CD4-positive, alpha-beta T cell treated with Interleukin-21 for 1 hour (primary cell): ENCODE measurements at places on chromosomes 4 and X.

DNA sequence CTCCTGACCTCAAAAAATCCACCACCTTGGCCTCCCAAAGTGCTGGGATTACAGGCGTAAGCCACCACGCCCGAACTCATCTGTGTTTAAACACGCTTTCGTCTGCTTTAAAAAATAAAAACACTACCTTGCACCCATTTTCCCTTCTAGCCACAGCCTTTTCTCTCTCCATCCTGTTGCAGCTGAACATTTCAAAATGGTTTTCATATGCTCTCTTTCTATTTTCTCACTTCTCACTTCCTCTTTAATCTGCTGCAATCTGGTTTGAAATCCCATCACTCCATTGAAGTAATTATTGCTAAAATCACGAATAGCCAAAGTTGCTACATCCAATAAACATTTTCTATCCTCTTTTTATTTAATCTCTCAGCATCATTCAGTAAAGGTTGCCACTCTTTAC is 70.0 kb downstream of the DCHS2 start:
- DNase-seq, result no peak

DNA sequence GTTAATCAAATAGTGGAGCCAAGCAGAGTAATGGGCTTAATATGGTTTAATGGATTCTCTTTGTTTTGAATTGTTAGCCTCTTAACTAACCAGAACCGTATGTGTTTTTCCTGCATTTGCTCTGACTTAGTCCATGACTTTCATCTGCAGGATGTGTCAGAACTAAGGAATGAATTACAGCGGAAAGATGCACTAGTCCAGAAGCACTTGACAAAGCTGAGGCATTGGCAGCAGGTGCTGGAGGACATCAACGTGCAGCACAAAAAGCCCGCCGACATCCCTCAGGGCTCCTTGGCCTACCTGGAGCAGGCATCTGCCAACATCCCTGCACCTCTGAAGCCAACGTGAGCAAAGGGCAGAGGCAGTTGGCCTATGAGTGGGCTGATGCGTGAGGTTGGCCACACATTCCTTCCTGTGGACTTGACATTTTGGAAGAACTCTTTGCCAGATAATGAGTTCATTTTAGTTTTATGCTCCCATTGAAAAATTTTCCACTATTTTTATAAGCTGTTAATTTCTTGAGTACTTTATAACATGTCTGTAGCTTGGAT is 9.1 kb downstream of the MED28 start:
- DNase-seq, result no peak

DNA sequence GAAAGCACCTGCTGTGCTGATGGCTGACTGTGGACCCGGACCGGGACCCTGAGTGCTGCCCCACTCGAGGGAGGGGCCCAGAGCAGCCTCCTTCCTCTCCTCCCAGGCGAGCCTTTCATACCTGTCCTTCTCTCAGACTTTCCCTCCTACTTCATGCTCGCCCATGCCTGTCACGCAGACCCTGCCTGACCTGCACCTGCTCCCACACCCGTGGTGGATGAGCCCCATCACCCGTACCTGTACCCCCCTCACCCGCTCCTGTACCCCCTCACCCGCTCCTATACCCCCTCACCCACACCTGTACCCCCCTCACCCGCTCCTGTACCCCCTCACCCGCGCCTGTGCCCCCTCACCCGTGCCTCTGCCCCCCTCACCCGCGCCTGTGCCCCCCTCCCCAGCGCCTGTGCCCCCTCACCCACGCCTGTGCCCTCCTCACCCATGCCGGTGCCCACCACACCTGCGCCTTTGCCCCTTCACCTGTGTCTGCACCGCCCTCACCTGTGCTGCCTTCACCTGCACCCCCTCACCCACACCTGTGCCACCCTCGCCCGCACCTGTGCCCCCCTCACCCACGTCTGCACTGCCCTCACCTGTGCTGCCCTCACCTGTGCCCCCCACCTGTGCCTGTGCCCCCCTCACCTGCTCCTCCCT is 5.8 kb downstream of the MAEA start:
- no peak for DNase-seq

DNA sequence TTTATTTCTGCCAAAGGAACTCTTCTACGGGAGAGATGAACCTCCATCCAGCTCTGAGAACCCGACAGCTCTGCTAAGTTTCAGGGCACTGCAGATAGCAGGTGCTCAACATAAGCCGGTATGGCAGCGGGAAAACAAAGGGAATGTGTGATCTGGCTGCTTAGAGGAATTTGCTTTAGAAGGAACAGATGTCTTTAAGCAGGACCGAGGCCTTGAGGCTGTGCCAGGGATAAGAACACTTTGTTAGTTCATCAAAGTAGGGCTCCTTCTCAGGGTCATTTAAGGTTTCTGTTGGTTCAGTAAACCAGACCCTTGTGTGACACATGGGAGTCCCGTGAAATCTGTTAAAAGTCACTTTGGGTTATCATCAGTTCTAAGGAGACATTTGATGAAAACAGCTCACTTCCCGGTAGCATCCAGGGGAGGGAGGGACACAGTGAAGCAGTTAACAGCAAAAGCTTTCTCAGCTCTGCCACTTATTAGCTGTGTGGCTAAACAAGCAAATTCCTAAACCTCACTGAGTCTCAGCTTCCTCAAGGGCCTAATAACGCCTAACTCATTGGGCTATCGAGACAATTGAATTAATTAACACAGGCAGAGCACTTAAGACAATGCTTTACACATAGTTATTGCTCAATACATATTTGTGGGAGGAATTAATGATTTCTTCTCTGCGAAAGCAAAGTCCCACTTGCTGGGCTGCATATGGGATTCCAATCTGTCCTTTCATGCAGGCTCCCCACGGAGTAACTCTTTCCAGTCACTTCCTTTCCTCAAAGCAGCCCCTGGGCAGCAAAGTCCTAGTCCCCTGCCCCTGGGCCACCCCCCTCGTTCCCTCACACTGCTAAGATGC is 2.9 kb upstream of the FTSJ1 start:
- no peak for DNase-seq

DNA sequence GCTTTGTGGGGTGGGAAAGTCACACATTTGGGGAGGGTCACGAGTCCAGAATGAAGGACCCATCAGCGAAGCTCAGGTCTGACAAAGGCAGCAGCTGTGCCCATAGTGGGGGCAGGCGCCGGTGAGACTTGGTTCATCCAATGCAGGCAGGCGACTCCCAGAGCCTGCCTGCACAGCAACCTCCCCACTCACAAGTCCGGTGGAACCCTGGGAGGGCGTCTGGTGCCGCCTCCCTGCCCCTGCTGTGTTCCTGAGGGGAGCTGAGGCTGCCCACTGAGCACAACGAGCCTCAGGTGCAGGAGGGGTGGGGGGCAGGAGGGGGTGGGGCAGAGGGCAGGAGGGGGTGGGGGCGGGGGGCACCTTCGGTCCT is 13.7 kb downstream of the LRPAP1 start:
- no peak for DNase-seq

GRCh38 chr4:184513802-184514120 is 39.4 kb upstream of the IRF2 start:
- no peak for DNase-seq
